NCI-H146 (cell line): ENCODE measurements at places on chromosomes 11 and 22.

- no peak for DNase-seq
These were observed 36.5 kb upstream of the SLC35C1 start for GRCh38 chr11:45768486-45768885.

DNA sequence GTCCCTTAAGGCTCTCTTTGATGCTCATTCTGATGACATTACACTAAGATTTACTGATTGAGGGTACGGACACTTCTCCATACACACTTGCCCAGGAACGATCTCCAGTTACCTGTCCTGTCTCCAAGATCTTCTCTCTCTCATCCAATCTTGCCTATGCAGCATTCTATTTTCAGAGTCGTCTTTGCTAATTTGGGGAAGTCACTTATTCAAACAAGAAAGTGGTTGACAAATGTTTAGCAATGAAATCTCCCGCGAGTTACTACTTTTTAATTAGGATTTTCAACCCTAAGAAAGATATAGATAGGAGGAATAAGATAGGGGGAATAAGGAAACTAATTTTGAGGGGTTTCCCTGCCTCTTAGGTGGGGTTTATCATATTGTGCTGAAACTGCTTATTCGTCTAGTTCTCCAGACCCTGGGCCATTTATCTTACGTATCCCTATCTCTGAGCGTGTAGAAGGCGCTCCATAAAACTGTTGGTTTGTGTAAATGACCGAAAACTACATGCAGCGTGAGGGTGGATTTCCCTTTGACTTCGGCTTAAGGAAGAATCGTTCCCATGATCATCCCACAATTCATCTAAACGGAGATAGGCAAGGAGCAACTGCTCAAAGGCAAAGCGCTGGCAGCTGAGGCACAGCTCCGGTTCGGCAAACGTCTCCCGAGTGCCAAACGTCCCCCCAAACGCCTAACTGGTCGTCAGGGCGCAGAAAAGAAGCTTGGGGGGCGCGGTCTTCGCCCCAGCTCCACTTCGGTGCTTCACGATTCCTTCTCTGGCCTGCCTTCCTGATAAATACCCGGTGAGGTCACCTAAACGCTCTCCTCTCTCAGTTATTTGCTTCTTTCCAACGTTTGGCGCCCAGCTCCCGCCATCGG is 804 bp downstream of the APIP start:
- DNase-seq: peak; percentile 71

- DNase-seq: no peak
These were observed 26.2 kb upstream of the PDE3B start for GRCh38 chr11:14617241-14618027.

DNA sequence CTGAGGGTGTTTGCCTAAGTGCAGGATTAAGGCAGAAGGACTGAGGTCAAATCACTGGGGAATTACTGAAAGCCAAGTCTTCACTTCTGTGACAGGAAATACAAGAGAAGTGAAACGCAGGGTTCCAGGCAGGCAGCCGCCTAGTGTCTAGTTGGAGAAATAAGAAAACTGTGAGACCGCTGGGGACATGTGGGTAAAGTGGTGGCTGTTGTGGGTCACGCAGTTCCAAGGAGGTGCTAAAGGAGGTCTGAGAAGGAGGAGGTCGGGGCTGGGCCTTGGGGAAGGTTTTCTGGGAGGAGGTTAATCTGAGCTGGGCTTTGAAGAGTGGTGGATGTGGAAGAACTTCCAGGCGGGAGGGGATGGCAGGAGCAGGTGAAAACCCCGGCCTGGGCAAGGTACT is 11.2 kb downstream of the MCM5 start:
- no peak for DNase-seq

DNA sequence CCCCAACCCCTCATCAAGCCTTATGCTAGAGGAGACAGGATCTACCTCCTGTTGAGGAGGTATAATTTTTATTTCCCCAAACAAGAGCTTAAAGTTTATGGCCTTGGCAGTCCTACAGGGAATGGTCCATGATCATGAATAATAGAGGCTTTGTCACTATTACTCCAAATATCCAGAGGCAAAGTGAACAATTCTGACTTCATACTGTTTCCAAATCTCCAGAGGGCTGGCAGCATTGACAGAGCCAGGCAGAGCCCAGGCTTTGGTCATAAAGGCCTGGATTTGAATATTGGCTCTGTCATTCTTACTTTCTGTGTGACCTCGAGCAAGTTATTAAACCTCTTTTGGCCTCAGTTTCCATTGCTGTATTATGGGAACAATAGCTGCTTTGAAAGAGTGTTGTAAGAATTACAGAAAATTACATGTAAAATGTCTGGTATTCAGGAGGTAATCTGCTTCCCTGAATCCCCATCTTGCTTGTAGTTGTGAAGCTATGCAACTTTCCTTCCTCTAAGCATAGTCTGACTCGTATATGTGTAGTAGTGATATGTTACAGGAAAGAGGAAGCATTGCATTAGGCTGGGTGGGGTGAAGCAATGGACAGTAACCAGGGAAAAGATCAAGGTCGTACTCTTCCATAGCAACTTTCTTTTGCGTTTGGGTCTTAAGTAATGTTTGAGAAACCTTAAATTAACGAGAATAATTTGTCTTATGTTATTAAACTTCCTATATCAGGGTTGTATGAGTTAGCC is 88.8 kb downstream of the CD44 start:
- DNase-seq: no peak

DNA sequence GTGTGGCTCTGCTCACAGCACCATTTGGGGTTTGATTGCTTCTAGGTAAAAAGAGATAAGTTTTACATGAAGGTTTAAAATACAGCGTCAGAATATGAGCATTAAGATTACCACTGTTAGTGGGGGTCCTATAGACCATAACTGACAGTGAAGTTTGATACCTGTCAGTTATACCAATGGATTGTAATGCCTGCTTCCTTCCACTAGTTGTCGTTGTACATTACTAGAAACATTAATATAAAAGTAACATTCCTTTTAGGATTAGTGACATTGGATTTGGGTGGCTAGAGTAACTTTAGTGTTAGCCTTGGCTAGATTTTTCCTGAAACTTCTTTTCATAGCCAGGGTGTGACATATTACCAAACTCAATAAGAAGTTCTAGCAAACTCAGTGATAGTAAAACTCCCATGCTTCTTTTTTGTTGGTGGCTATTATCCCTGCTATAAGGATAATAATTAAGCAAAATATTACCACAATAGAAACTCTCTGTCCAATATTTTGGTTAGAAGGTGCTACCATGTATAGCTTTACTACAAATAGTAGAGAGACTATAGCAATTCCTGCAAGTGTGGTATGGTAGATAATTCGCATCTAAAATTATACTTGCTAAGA is 57.1 kb downstream of the FAM181B start:
- DNase-seq: no peak

GRCh38 chr11:66126064-66126463 is 56.0 kb downstream of the PACS1 start:
- no peak for DNase-seq

- DNase-seq: peak; percentile 56
These were observed 449.9 kb downstream of the OPCML start for GRCh38 chr11:133082453-133082781.

DNA sequence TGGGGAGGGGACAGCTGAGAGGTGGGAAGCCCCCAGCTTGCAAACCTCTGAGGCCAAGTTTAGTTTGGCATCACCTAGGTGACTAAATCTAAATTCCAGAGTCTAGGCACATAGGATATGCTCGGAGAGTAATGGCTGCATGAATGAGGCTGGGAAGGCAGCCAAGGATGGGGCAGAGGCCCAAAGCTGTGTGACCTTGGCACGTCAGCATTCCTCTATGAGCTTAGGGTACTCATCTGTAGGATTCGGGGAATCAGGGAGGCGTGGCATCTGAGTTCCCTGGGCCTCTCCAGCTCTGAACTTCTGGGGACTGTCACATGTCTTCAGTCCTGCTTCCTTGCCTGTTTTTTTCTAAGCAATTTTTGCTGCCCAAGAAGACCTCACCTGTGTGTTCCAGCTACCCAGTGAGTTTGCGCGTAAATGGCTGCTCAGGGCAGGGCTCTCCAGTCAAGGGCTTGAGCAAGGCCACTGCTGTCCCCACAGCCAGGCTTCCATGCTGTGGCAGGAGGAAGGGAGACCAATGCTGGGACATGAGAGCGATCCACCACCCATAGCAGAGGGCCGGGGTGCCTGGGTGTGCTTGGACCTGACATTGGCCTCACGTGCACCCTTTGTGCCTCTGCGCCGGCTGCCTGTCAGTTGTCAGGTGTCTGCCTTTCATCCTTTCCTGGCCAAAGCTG is 13.9 kb downstream of the DAGLA start:
- DNase-seq: no peak

GRCh38 chr11:59226396-59226795 is 13.7 kb upstream of the MPEG1 start:
- DNase-seq: no peak

GRCh38 chr11:696955-697491 is 1.4 kb downstream of the TMEM80 start:
- DNase-seq: no peak

- DNase-seq: peak; percentile 90
These were observed 553 bp upstream of the TCIRG1 start for GRCh38 chr11:68038226-68038717.

GRCh38 chr11:66568124-66568916 is at the start of gene CTSF:
Gene CTSF, minus strand, starts transcription at chr11:66568606. Its CDS starts 120 bp downstream, at chr11:66568486.
- peak; percentile 58 for DNase-seq

DNA sequence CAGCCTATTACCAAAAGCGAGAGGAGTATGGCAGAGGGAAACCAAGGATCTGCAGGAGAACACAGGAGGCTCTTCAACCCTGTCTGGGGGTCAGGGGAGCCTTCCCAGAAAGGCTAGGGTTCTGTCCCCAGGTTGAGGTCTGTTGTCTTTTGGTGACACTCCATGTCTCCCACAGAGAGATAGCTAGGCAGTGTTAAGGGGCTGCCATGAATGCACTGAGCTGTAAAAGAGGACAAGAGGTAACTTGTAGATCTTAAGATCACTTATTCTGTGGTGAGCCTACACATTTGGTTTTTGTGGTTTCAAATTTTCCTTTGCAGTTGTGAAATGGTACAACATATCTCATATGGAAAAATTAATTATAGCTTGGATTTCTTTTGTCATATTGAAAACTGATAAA is 6.0 kb upstream of the ACER3 start:
- no peak for DNase-seq

- no peak for DNase-seq
These were observed 27.3 kb downstream of the RELT start for GRCh38 chr11:73403541-73403940.

GRCh38 chr22:32986766-32987040 is 71.5 kb downstream of the SYN3 start:
- no peak for DNase-seq

DNA sequence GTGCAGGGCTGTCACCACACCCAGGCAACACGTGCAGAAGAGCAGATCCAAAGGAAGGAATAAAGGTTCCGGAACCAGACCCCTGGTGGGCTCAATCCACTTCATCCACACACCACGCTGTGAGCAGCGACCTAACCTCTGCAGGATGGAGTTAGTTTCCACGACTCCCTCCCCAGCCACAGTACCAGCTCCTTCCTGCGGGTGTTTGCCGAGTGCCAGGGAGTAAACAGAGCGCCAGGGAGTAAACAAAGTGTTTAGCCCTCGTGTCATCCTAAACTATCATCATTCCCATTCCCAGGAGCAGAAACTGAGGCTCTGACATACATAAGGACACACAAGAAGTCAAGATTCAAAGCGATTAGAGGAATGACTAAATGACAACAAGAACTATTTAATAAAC is 261.3 kb downstream of the MN1 start:
- no peak for DNase-seq

DNA sequence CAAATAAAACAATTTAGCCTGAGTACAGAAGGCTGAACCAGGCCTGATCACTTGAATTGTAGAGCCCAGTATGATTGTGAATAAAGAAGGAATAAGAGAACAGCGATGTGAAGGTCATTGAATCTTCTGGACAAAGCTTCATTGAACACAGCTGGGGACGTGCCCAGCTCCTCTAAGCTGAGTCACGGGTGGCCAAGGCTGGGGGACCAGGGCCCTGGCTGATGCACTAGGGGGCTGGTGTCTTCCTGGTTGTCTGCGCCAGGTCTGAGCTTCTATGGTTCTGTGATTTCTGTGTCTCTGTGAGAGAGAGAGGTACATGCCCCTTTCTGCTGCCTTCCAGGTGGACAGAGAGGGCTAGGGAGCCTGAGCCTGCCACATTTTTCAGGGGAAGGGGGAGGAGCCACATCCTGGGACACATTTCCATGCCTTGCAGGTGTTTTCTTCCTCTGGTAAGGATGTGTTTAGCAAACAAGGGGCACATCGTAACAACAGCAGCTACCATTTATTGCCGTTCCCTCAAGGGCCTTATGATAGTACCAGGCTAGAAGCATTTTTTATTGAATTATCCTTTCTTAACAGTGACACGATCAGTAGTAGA is 135.7 kb downstream of the C11orf91 start:
- no peak for DNase-seq

DNA sequence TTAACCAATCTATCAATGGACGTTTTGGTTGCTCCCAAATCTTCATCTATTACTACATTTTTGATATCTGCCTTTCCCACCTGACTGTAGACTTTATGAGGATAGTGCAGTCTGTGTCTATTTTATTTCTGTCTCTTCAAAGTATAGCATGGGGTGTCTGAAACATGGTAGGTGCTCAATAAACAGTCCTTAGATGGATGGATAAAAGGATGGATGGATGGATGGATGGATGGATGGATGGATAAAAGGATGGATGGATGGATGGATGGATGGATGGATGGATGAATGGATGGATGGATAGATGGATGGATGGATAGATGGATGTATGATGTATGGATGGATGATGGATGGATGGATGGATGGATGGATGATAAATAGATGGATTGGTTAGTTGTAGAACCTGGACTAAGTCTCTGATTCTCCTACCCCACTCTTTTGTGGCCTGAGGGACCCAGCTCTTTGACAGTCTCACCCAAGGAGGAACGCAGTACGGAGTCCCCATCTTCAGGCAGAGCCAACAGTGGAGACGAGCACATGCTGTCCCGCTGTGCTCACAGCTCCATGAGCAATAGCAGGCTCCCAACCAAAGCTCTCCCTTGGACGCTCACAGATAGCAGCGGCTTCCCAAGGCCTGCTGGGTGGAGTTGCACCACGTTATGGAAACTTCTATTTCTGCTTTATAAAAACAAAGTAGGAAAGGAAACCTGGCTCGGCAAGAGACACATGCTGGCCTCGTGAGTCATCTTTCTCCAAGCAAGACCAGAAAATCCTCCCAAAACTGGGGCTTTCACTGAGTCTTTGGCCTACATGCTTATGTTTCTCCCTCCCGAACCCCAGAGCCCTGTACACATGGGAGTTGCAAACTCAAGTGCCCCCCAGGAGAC is 448.0 kb downstream of the MIAT start:
- DNase-seq: no peak

DNA sequence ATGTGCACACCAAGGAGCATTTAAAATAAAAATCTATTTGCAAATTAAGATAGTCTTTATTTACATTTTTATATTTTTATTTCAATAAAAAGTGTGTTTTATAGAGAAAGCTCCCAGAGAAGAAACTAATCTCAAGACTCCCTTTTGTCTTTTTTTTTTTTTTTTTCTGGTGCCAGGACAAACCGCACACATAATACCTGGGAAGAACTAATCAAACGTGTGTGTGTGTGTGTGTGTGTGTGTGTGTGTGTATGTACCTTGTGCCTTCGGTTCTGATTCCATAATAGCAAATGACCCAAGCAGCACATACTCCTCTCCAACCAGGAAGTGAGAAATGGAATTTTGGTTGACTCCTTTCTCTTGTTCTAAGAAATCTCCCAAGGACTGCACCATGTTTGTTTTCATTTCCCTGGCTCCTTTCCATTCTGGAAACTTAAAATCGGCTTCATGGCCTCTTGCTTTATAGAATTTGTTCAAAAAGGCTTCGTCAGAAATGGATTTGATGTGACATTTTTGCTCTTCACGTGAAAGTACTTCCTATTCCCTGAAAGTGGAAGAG is 65.3 kb downstream of the ST3GAL4 start:
- DNase-seq: no peak

GRCh38 chr11:4072668-4073285 is 21.8 kb upstream of the RRM1 start:
- peak; percentile 66 for DNase-seq

GRCh38 chr11:14179116-14179820 is 179.7 kb downstream of the RRAS2 start:
- no peak for DNase-seq
